Activated T-helper 1 cell treated with anti-CD3 and anti-CD28 coated beads, Interleukin-12 subunit alpha, Interleukin-12 subunit beta, Interleukin-2, Interleukin-4 antibody, amounts not matched to agents 30 ng/mL and 10 ng/mL and 1 ng/mL, durations not matched to agents 14 hours and 24 hours and 36 hours (primary cell): ENCODE measurements at places on chromosomes 13 and 19. TPM values are rescaled to one million over a fixed set of nuclear protein-coding genes. Genes with fewer than 3 reads are reported as not detected.

ERICH4 gene
- total RNA-seq: not detected in 2 replicates

CBY2 gene
- total RNA-seq: not detected in 2 replicates

RASGRP4 gene
- total RNA-seq: 1.5 and 1.8 TPM in 2 replicates

DNA sequence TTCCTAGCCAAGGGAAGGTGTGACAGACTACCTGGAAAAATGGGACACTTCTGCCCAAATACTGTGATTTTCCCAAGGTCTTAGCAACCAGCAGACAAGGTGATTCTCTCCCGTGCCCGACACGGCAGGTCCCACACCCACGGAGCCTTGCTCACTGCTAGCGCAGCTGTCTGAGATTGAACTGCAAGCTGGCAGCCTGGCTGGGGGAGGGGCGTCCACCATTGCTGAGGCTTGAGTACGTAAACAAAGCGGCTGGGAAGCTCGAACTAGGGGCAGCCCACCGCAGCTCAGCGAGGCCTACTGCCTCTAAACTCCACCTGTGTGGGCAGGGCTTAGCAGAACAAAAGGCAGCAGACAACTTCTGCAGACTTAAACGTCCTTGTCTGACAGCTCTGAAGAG, 146.2 kb downstream of the UGGT2 start:
- no peaks in the 10 kb centered on the region for H3K36me3 ChIP-seq
- DNase-seq: no peak
- no peaks in the 10 kb centered on the region for H3K4me1 ChIP-seq
- H3K27me3 ChIP-seq: no peaks in the 10 kb centered on the region
- H3K27ac ChIP-seq: no peak overlapping the region
- no peak overlapping the region for H3K4me3 ChIP-seq

DNA sequence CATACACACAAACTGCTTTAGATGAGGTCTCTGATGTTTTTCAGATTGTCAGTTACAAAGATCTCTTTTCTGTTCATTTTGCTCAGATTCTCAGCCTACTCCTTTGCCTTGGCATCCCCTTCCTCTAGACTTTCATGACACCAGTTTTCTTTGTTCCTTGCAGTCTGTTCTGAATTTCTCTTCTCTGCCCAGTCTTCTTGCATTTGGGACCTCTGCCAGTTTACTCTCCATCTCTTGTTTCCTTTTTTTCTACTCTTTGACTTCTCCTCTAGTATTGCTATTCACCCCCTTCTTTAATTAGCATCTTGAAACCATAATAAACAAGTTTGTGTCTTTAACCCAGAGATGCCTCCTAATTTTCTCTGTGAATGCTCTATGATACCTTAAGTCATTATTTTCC, 26.1 kb downstream of the EDNRB start:
- no peaks in the 10 kb centered on the region for H3K36me3 ChIP-seq
- no peak overlapping the region for H3K4me3 ChIP-seq
- no peaks in the 10 kb centered on the region for H3K4me1 ChIP-seq
- no peaks in the 10 kb centered on the region for H3K27me3 ChIP-seq
- no peak overlapping the region for H3K27ac ChIP-seq
